NCI-H187 treated with DMSO at 0.1 percent for 48 hours (cell line): ENCODE measurements at places on chromosomes 3 and 15.

GRCh38 chr15:42094512-42094963, at the start of gene PLA2G4D:
Gene PLA2G4D (minus strand): TSS chr15:42094562. CDS start chr15:42094459, 103 bp downstream.
- peak; percentile 76 for DNase-seq

DNA sequence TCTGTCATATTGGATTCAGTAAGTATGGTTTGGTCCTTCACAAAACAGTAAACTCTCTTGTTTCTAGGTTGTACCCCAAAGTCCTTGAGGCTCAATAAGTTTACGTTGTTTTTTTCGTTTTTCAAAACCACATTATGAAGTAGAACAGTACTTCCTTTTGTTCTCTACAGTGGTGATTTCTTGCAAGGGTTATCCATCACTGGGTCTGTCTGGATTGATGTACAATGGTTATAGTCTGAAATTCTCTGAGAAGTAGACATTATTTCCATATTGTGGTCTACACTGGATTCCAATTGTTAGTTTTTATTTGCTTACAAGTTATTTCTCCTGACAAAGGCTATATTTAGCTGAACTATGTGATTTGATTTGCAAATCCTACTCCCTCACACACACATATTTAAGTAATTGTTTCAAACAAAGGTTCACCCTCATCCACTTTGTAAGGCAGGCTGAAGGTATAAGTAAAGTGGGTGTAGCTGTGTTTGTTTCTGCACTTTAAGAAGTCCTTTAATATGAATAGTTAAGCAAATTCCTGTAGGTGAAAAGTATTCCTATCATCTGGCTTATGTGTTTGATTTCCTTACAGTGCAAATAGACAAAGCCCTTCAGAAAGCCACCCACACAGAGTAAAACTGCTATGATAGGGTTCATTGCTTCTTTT, 64.2 kb upstream of the MME start:
- DNase-seq: no peak

DNA sequence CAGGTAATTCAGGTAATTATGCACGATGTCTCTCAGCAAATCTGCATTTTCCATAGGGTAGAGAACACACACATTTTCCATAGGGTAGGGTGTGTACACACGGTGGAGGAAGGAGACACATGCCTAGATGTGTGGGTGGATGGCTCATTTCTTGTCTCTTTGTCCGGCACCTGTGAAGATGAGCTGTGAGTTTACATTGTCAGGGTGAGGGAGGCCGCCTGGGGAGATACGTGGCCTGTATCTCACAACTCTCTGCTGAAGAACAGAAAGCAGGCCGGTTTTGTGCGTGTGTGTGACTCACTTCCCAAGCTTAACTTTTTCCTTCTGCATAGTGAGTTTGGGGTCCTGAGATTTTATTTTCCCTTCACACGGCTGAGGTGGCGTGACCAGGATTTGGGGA, 60.3 kb downstream of the SLC6A6 start:
- DNase-seq: no peak

- DNase-seq: no peak
Observed at GRCh38 chr3:132486099-132486498, 68.8 kb downstream of the DNAJC13 start.

GRCh38 chr15:54273928-54274327, 295.7 kb downstream of the UNC13C start:
- no peak for DNase-seq

- no peak for DNase-seq
Observed at GRCh38 chr15:66720206-66721010, 18.4 kb downstream of the SMAD6 start.
